ENCODE measurements at places on chromosomes 2 and 18.

DNA sequence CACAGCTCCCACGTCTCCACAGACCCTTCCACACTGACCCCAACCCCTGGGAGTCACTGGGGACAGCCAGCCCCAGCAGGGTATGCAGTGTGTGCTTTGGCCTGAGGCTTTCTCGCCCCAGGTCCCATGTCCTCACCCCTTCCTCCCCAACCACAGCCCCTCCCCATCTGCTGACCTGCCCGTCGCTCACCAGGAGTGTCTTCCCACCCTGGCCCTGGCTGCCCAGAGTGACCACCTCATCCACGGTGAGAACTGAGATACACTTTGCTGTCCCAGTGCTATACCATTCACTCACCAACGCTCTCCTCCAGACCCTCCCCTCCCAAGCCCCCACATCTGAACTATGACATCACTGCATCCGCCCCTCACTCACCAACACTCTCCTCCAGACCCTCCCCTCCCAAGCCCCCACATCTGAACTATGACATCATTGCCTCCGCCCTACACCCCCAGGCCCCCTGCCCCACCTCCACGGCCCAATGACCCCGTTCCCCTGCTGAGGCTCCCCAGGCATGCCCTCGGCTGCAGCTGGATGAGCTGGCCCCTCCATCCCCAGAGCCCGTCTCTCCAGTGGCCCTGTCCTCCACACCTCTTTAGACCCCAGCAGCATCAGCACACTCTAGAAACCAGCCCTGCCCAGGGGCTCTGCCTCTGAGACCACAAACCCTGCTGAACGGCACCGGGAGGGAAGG is 55.2 kb downstream of the ANKMY1 start:
- no peak for DNase-seq

- no peak for DNase-seq
Observed at GRCh38 chr2:62409442-62409841, 96.6 kb downstream of the TMEM17 start.

DNA sequence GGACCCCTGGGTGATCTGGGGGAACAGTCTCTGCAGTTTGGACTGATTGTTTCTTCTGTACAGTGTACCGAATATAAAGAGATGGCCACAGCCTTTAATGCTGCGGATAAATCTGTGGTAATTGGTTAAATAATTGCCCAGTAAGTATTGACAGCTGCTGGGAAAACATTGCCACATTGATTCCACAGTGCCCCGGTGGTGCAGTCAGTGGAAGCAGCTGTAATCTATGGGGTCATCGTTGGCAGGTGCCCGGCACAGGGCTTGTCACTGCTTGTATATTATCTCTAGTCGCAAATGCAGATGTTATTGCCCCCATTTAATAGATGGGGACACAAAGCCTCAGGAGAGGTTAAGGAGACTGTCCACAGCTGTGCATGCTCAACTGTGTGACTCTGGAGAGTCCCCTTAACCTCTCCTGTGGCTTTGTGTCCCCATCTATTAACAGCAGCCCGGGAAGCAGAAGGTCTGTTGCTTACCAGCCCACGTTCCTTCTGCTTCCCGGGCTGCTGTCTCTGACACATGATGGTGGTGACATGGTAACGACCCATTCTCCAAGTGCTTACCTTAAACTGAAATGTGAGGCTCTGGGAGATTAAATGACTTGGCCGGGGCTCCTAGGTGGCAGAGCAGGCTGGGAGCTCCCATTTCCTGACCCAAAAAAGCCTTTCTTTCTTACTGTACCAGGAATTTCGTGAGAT is 76.9 kb downstream of the NCK2 start:
- no peak for DNase-seq

DNA sequence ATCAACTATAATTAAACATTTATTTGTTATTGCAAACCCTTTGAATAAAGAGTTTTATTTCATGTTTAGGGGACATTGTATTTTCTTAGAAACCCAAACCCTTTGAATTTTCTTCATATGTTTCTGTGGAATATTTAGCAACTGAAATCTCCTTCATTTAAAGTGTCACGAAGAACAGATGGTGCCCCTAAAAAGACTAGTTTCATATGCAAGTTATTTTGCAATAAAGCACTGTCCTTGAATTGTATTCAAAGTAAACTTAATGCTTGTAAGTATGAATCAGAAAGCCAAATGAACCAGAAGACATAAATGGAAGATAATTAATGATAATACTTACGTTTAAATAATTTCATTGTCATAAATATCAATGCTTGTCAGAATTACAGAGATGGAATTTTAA is 151.9 kb upstream of the CWC22 start:
- DNase-seq, result no peak

DNA sequence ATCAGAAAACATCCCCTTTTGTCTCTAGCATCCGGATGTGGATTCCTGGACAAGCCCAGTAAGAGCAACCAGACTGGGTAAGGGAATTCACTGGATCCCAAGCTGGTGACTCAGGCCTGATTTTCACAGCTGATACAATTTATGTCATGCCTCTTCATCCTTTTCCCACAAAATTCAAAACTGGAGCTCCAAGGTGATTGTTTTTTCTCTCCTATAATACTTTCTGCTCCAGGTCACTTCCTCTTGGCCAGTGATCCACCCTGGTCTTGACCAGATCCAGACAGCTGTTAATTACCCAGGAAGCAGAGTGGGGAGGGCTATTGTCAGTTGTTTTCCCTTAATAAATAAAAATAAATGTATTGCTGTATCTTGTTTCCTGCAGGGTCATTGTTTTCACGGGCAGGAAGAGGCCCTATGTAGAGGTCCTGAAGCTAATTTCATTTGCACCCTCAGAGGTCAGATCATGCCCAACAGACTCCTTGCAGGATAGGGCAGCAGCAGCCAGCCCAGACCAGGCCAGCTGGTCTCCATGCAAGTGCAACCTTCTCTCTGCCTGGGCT is 57.6 kb downstream of the EVA1A start:
- no peak for DNase-seq

- DNase-seq, result no peak
Observed at GRCh38 chr2:12948231-12948960, 231.7 kb downstream of the TRIB2 start.

- DNase-seq, result no peak
Observed at GRCh38 chr18:35525795-35526494, 28.2 kb upstream of the INO80C start.

- no peak for DNase-seq
Observed at GRCh38 chr2:134341476-134341875, 87.6 kb downstream of the MGAT5 start.

GRCh38 chr2:237879991-237880560 is 20.7 kb downstream of the RAMP1 start:
- no peak for DNase-seq

GRCh38 chr2:230974096-230974913 is 21.6 kb upstream of the SPATA3 start:
- peak; percentile 57 for DNase-seq

- no peak for DNase-seq
Observed at GRCh38 chr2:62202019-62202722, 6.3 kb downstream of the B3GNT2 start.

DNA sequence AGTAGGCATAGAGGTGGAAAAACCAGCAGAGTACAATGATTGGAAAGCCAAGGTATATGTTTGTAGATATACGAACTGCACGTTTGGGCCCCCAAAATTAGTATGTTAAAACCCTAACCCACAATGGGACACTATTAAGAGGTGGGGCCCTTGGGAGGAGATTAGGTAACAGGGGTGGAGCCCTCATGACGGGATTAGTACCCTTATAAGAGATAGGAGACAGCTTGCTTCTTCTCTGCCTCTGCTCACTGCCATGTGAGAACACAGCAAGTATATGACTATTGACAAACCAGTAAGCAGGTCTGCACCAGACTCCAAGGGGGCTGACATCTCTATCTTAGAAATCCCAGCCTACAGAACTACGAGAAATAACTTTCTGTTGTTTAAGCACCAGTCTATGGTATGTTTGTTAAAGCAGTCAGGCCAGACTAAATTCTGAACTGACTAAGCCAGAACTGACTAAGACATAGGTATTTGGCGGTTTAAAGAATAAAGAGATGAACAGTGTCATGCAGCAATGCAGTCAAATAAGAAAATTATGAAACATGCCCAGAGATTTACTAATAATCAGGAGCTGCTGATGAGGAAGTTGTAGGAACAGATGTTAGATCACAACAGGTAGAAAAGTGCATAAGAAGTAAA is 182.9 kb downstream of the DYM start:
- no peak for DNase-seq

DNA sequence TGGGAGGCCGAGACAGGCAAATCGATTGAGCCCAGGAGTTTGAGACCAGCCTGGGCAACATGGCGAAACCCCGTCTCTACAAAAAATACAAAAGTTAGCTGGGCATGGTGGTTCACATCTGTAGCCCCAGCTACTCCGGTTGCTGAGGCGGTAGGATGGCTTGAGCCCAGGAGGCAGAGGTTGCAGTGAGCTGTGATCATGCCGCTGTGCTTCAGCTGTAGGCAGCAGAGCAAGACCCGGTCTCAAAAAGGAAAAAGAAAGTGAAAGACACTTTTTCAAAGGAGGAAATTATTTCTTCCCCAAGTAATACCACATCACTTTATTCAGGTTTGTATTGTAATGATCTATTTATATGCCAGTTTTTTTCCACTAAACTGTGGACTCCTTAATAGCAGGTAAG is 35.7 kb upstream of the TAF4B start:
- DNase-seq, result peak; percentile 34

GRCh38 chr18:9495916-9496705 is 20.8 kb downstream of the RALBP1 start:
- no peak for DNase-seq

GRCh38 chr2:8453904-8454302 is 228.0 kb upstream of the ID2 start:
- no peak for DNase-seq

GRCh38 chr2:108351889-108352288 is 25.9 kb upstream of the SULT1C4 start:
- no peak for DNase-seq

- no peak for DNase-seq
Observed at GRCh38 chr2:49753344-49753985, 599.1 kb upstream of the FSHR start.

GRCh38 chr2:129733041-129733440 is 246.4 kb upstream of the RAB6C start:
- no peak for DNase-seq

- no peak for DNase-seq
Observed at GRCh38 chr2:228599297-228599696, 417.8 kb upstream of the SPHKAP start.

DNA sequence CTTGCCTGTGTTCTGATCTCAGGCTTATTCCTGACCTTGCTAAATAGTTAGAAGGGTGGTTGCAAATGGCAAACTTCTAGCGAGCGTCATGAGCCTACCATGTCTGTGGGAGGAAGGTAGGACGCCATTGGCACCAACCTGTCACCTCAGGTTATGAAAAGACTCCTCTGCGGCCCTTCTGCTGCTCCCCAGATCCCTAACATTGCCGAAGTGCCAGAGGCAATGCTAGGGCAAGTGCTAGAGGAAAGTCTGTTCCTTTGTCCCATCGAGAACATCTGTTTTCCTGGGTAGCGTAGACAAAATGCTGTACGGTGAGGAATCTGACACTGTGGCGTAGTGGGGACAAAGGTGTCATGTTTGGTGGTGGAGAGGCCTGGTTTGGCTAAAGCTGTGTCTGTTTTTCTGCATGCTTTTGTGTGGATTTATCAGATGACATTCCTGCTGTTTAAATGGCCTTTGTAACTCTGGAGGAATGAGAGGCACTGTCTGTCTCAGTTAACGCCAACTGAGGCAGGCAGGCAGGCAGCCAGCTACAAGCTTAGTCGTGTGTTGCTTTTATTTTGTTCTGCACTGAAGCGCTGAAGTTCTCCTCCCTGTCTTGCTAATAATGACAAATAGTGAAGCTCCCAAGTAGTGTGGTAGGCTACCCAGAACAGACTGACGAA is 94.1 kb downstream of the PRPF40A start:
- no peak for DNase-seq

DNA sequence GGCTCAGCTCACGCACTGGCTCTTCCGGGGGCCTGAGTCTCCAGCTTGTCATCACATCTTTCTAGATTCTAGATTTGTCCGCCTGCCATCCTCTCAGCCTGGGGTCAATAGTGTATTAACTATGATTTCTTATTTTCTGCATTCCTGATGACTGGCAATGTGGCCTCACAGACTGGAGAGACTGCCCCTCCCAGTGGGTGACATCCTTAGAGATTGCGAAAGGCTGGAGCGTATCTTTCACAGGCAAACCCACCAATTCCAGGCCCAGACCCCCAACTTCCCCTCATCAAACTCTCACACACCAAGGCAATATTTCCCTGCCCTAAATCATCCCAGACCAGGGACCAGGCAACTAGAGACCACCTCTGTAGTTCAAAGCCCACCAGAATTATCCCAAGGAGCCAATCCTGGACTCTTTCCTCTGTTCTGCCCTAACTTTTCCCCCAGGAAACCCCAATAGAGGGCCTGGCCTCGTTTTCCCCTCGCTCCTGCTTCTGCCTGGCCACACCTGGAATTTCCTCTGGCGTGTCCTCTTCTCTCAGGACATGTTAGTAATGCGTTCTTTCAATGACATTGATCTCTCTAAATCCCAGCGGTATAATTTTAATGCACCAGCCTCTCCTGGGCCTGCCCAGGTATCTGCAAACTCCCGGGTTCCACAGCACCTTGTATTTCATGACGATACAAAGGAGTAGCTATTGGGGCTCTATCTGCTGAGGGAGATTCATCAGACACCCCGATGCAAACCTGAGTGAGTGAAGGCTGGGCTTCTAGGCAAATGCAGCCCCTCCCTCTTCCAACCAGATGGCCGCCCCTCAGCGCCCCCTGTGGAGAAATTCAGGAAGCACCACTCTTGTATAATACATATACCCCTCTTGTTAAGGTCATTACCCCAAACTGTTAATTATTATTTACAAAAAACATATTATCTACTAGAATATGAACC is 2.4 kb upstream of the KCNF1 start:
- no peak for DNase-seq

DNA sequence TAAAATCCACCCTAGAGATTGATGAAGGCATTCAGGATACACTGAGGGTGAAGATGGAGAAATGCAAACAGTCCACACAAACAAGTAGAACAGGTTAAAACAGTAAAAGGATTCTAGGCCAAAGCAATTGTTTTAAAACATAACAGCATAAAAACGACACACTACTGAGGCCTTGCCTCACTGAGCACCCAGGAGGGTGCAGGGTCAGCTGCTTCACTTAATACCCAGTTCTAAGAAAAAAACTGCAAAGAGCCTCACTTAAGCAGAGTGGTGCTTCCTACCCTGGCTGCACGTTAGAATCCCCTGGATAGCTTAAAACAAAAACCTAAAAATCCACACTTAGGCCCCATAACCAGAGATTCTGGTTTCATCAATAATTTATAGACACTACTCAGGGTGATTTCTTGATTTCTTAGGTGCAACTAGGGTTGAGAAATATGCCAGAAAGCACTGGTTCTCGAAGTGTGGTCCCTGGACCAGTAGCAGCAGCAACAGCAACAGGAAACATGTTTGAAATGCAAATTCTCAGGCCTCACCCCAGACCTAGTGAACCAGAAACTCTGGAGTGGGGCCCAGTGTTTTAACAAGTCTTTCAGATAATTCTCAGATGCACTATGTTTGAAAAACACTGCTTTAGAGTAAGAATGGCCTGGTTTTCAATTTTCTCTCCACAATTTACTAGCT is 279.1 kb downstream of the ZEB2 start:
- DNase-seq, result no peak

DNA sequence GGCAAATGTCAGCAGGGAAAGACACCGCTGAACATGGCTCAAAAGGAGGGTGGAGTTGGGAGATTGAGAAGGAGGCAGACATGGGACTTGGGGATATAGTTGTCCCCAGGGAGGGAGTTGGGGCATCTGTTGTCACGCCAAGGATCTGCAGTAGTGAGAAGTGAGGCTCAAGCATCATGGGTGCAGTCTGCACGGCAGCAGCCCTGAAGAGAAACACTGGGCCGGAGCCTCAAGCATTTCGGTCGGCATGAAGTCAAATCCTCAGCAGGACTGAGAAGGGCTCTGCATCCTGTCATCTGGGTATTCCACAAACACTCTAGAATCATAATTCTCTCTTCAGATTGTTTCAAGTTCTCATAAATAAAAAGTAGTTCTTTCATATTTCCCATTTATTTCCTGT is 132.7 kb upstream of the DAPL1 start:
- no peak for DNase-seq
